ENCODE measurements at places on chromosomes 4 and X.

- no peak for DNase-seq
Observed at GRCh38 chr4:41241919-41242318, 14.8 kb upstream of the UCHL1 start.

DNA sequence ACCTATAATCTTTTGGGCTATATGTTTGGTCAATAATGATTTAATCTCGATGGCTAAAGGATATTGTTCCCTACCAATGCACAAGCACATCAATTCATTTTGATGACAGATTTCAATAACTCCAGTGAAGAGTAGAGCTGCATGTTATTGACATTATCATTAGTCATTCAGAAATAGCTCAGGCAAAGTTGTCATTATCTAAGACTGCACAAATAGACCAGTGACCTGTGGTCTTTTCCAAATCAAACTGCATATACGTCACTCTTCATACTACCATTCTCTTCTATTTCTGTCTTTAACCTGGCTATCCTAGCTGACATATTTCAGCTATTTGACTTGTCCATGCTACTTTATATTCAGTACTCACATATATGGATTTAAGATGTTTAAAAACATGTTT is 1050.8 kb downstream of the C4orf33 start:
- DNase-seq = no peak

GRCh38 chr4:82489076-82489475 is 58.7 kb downstream of the ENOPH1 start:
- no peak for DNase-seq

DNA sequence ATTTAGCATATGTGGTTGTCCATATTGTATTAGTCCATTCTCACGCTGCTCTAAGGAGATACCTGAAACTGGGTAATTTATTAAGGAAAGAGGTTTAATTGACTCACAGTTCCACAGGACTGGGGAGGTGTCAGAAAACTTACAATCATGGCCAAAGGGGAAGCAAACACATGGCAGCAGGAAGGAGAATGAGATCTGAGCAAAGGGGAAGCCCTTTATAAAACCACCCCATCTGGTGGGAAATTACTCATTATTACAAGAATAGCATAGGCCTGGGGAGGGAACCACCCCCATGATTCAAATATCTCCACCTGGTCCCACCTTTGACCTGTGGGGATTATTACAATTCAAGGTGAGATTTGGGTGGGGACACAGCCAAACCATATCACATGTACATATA is 122.6 kb upstream of the ANK2 start:
- no peak for DNase-seq

DNA sequence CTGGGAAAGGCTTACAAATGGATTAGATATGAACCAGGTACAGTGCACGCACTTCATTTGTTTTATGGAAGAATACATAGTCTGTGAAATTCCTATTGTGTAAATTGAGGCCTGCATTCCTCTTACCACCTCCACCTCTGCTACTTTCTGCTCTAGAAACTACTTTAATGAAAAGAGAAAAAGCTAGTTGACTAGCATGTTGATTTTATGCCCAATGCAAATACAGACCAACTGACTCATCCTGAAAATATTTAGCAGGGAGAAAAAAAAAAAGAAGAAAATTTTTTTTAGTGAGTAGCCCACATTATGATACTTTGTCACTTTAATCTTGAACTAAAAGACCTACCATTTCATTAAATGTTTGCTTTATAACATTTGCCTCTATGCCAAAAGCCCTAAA is 41.2 kb downstream of the DCLK2 start:
- no peak for DNase-seq

DNA sequence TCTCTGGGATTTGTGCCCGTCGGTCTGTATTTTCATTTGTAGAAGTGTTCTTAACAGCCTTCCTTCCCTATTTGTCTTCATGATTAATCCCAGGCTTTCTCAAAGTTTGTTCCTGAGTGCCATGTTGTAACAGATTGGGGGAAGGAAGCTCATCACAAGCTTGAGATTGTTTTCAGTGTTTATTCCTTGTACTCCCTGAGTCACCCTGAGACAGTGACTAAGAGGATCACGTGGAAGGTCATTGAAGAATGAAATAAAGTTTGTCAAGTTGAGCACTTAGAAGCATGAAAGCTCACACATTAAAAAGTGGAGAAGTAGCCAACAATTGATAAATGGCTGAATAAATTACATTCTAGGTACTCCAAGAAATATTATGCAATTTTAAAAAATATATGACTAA is 153.5 kb upstream of the FAM241A start:
- no peak for DNase-seq
